ENCODE measurements at places on chromosomes 4 and X.

GRCh38 chr4:186131935-186132334 is 27.4 kb downstream of the FAM149A start:
- no peak for DNase-seq

GRCh38 chrX:139842326-139843185 is 90.3 kb downstream of the ATP11C start:
- DNase-seq: no peak

GRCh38 chr4:1360423-1361283 is 13.6 kb downstream of the UVSSA start:
- no peak for DNase-seq

- no peak for DNase-seq
Observed at GRCh38 chr4:124564121-124564520, 148.4 kb downstream of the ANKRD50 start.

GRCh38 chr4:74967324-74967723 is 34.4 kb downstream of the PARM1 start:
- no peak for DNase-seq

- DNase-seq: no peak
Observed at GRCh38 chrX:136227948-136228838, 23.0 kb downstream of the MAP7D3 start.

Measured in T-helper 17 cell (primary cell).